ENCODE measurements at places on chromosomes 1 and 21. TPM values are rescaled to one million over a fixed set of nuclear protein-coding genes. Genes with fewer than 3 reads are reported as not detected.

Gene CTNNBIP1
- total RNA-seq = 29.7 TPM

GRCh38 chr1:116537898-116538297 lies 32.9 kb downstream of the CD58 start:
- no peak for DNase-seq

DNA sequence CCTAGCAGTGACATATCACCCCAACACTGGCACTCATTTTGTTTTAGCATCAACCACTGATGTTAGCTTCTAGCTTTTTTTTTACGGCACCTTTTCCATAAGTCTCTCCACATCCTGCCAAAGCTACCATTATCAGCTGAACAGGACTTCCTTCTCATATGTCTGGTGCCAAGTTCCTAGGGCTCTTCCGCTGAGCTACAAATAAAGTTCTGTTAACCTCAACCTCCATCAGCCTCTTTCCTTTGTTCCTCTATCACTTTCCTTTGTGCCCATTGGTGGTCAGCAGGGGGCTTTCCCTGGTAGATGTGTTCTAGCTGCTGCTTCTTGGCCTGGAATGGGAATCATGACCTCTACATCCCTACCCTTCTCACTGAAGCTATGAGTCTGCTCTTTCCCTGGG lies 163.8 kb downstream of the FAF1 start:
- DNase-seq = no peak

GRCh38 chr1:235004276-235004675 lies 124.4 kb downstream of the TOMM20 start:
- no peak for DNase-seq

- DNase-seq = no peak
Measured at GRCh38 chr1:11938722-11939526, 4.4 kb downstream of the PLOD1 start.

DNA sequence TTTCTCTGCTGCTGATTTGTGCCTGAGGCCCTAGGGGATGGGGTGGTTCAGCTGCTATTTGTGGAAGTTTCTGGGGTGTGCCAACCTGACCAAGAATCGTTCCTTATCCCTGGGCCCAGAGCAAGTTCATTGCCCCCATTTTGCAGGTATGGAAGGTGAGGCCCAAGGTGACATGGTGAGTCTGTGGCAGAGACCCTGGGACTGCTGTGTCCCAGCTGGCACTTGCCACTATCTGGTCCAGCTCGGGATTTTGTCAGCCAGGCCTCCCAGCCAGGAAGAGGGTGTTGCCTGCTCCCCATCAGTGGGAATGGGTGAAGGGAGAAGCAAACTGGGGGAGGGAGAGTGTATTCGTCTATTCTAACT lies 18.9 kb upstream of the LRP8 start:
- no peak for DNase-seq

Measured in mucosa of gallbladder (tissue), 1 donor.